ENCODE measurements at places on chromosomes 6 and 20.

- no peak for DNase-seq
These were observed 320.1 kb upstream of the PRND start for GRCh38 chr20:4401601-4402000.

- DNase-seq = no peak
These were observed 106.0 kb downstream of the SYCP2 start for GRCh38 chr20:59827138-59828056.

- DNase-seq = no peak
These were observed 70.5 kb upstream of the FYN start for GRCh38 chr6:111943726-111944125.

- DNase-seq = no peak
These were observed 179.7 kb downstream of the HIVEP2 start for GRCh38 chr6:142765306-142765705.

GRCh38 chr6:16723826-16724225, 37.4 kb downstream of the ATXN1 start:
- DNase-seq = no peak

- no peak for DNase-seq
These were observed 385.6 kb downstream of the CDKAL1 start for GRCh38 chr6:20919677-20920385.

DNA sequence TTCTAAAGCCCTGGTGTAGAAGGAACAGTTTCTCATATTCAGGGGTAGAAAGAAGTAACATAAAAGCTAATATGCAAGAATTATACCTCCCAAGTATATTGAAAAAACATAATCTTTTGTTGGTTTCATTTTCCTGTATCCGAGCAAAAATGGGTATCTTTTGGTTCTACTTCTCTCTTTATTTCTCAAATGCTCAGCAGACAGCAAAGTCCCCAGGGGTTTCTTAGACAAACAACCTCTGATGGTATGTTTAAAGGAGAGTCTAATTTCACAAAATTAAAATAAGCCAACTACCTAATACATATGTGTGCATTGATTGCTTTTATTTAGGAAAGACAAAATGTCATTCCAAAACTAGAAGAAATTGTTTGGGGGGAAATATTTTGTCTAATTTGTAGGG, 131.0 kb downstream of the TSHZ2 start:
- DNase-seq = no peak

DNA sequence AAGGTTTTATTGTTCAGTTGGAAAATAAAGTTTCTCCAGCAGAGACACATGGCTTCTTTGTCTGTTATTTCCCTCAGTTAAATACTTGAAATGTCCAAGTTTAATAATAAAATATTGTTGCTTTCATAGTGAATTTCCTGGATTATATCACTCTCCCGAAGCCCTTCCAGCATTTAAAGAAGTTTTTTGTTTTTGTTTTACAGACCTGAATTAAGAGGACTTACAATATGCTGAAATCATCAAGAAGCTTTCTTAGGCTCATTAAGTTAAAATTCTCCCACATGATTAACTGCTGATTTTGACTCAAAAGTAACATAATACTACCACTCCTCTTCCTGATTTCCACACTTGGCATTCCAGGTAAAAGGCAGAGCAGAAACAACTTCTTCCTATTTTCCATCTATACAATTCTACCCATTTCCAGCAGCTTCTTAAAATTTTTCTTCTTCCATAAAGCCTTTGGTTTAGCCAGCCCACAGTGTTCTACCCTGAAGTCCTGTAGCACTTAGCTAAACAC, 35.8 kb downstream of the PDSS2 start:
- no peak for DNase-seq

- no peak for DNase-seq
These were observed 336.4 kb downstream of the CDH26 start for GRCh38 chr20:60294632-60295031.

- DNase-seq = no peak
These were observed 160.3 kb downstream of the PREX1 start for GRCh38 chr20:48667481-48667880.

DNA sequence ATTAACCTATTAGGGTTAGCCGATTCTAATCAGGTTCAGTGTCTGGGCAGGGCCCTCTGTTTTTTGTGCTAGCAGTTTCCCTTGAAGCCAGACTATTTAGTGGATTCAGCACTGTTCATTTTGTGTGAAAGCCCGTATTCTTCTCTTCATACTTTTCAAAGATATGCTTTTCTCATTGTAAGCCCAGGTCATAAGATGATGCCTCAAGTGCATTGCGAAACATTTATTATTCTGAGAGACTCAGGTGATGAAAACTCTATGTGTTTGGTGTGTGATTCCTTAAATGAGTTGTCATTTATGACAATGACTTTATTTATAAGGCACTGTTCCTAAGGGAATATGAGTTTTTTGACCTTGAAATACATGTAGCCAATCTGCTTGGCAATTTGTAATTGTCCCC, 851.0 kb upstream of the FLRT3 start:
- no peak for DNase-seq

DNA sequence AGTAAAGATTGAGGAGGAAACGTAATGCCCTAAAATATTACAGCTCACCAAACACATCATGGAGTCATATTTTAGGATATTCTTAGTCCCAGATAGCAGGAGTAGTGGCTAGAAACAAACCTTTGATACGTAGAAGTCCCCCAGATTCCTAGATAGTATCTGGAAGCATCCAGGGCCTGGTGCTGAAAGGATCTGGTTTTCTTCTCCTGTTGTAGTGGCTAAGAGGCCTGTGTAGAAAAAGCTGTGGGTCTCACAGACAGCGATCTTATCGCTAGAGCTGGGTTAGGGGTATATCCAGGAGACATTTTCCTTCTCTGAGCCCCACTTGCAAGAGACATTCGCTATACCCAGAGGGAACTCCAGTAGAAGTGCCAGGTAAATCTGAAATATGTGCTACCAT, 139.9 kb downstream of the KCNQ5 start:
- no peak for DNase-seq

- DNase-seq = peak; percentile 46
These were observed 23.0 kb upstream of the CD24 start for GRCh38 chr6:106997392-106998158.

DNA sequence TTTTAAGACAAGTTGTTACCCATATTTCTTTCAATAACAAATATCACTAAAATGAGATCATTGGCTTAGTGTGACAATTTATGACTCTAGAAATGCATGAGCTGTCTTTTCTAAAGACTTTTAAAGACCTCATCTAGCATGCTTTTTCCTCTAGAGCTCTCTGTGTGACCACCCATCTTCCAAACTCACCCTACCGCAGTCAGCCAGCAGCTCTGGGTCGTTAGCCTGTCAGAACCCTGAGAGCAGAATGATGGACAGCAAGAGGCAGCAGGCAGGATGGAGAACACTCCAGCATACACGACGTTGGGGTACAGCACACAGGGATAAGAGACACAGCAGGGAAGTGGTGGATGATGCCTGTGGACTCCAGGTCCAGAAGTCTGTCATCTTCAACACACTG, 45.1 kb upstream of the TBX18 start:
- DNase-seq = no peak
